Right ventricle myocardium inferior (tissue), 1 donor: ENCODE measurements at places on chromosomes 11 and 22. TPM values are rescaled to one million over a fixed set of nuclear protein-coding genes. Genes with fewer than 3 reads are reported as not detected.

DNA sequence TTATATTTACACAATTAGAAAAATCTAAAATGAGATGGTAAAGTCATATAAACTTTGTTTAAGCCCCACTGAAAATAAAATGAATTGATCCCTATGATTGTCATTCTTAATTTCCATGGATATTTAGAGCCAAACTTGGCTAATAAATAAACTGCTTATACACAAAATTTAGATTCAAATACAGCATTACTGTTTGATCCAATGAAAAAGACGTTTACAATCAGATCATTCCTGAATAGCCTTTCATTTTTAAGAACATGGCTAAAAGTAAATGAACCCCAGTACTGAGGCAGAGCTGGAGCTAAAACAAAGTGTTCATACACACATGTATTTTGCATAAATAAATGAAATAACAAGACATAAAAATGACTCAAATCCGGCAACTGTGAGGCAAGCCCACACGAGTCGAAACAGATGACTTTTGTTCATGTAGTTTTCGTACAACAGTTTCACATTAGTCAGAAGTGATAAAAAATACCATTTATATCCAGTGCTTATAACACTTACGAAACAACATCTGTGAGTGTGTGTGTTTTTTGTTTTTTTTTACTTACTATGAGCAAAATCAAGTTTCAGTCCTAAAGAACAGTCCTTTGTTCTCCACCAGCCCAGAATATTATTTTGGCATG, 386.5 kb downstream of the SOX6 start:
- DNase-seq: no peak

- no peak for DNase-seq
These were observed 68.8 kb upstream of the SCUBE2 start for GRCh38 chr11:9160166-9160565.

- DNase-seq: no peak
These were observed 12.5 kb upstream of the TMPRSS6 start for GRCh38 chr22:37121887-37122591.

DNA sequence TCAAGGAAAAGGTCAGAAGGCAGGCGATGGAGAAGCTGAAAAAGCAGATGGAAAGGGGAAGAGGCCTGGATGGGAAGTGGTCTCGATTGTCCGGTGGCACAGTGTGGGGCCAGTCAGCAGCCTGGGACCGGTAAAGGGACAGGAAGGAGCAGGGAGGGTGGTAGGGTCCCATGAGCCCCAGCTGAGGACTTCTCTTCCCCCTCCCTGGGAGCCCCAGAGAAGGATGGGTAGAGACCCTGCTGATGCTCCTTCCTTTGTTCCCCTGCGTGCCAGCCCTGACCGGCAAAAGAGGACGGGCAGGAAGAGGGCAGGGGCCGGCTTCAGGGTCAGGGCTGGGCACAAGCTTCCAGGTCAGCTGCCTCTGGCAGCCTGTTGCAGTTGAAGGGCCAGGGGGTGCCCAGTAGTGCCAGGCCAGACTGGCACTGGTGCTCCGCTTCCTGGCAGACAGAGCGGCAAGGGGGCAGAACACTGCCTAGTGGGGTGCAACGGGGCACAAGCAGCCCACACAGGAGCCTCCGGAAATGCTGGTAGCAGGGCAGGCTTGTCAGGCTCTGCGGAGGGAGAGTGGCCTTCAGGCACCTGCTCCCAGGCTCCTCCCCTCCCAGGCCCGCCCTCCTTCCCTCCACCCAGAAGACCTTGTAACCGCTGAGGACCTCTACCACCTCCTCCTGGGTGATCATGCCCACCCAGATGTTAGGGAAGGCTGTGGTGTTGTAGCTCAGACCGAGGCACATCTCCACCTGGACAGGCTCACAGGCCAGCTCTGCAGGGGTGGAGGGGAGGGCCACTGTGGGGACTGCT, 739 bp upstream of the C1QTNF5 start:
- peak; percentile 68 for DNase-seq

DNA sequence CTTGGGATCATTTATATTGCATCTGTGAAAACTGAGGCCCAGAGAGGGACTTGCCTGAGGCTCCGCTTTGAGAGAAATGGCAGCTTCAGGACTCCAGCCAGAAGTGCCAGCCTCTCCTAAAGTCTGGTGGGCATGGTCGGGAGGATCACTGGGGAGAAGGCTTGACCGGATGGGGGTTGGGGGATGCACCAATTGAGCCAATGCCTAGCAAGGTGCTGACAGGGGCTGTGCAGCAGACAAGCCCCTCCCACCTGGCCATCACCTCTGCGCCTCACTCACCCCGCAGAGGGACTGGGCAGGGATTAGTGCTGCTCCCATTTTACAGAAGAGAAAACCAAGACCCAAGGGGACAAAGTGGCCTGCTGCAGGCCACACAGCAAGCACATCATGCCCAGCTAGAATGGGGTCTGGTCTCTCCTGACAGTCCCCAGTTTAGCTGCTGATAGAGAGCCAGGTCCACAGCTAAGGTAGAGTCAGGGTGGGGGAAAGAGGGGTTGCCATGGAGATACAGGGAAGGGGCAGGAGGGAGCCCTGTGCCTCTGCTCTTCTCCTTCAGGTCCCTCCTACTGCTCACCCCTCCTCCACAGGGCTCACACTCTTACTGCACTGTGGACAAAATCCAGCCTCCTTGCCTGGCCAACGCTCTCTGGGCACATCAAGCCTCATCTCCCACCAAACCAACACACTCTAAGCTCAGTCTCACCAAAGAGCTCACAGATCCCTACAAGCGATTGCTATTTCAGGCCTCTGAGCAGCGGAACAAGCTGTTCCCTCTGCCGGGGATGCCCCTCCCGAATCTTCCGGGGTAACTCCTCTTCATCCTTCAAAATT, 29.5 kb downstream of the TEF start:
- no peak for DNase-seq

The OR52R1 gene
- total RNA-seq: not detected

The PAX6 gene
- total RNA-seq: not detected

GRCh38 chr22:19097518-19097917, 24.7 kb downstream of the DGCR2 start:
- DNase-seq: no peak

The ACTN3 gene
- not detected for total RNA-seq

The SYT9 gene
- not detected for total RNA-seq

- no peak for DNase-seq
These were observed 91.4 kb upstream of the CTSC start for GRCh38 chr11:88428959-88429358.

The MMP3 gene
- not detected for total RNA-seq

The DDX25 gene
- not detected for total RNA-seq

- DNase-seq: no peak
These were observed 6.9 kb upstream of the TUBA8 start for GRCh38 chr22:18103527-18104269.

GRCh38 chr11:117953024-117953671, 23.9 kb upstream of the TMPRSS13 start:
- DNase-seq: no peak

DNA sequence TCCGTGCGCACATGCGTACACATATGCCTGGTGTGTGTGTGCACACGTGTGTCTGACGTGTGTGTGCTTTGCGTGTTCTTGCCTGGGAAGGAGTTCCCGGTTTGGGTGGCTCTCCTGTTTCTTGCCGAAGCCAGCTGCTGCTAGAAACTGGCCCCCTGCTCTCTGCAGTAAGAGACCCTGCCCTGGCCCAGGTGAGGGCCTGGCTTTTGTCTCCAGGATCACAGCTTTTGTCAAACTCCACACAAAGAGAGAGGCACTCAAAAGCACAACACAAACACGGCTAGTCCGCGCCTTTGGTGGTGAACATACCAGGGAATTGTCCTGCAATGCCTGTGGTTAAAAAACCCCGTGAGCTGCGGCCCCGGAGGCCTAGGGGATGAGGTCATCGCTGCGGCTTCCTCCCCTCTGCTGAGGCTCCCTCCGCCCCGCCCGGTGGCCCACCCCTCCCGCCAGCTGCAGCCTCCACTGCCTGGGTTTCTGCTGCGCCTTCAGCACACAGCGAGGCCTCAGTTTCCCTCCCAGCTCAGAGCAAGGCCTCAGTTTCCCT, 88.9 kb downstream of the KCNQ1 start:
- peak; percentile 80 for DNase-seq

GRCh38 chr11:77215106-77215505, 86.4 kb downstream of the GDPD4 start:
- DNase-seq: no peak

- DNase-seq: no peak
These were observed 3.4 kb downstream of the DHCR7 start for GRCh38 chr11:71444811-71445210.

The IL18BP gene
- 5.1 TPM for total RNA-seq

DNA sequence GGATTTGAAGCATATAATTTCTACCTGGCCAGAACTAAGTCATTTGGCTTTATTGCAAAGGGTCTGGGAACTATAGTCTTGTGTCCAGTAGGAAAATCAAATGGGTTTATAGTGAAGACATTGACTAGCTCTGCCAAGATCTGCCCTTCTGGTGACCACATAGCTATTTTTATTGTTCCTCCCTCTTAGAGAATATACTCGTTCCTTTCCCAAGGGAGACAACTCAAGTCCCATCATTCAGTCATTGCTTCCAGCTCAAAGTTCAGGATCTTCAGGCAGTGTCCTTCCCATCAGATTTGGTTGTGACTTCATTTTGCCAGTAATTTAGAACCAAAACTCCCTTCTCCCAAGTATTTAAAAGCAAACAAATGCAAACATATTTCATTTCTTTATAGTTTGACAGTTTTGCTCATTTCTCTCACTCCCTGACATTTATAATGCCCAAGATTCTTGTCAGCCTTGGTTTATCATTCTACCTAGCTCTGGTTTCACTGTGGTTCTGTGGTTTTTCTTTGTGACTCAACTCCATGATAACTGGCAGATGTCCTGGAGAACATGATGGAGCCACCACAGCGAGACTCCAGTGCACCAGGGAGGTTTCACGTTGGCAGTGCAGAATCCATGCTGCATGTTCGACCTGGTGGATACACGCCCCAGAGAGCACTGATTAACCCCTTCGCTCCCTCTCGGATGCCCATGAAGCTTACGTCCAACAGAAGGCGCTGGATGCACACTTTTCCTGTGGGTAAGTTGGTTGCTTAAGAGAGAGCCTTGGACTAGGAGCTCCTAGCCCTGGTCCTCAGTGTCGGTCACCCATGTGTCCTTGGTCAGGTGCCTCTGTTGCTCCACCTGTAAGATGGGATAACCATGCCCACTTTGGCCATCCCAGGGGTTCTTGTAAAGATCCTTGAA, 64.9 kb downstream of the DEPDC5 start:
- no peak for DNase-seq

DNA sequence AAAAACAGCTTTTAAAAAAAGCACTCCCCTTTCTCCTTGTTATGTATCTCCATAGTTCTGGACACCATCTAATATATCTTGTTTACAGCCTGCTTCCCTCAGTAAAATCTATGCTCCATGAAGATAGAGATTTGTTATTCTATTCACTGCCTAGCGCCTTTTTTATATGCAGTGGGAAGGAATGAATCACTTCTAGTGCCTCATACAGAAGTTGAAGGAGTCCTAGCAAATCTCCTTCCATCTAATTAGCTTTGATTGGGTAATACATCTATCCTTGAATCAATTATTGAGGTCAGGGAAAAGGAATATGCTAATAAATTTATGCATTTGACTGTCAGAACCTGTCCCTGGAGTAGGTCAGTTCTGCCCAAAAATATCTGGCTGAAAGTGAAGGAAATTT, 25.8 kb downstream of the SPA17 start:
- no peak for DNase-seq

GRCh38 chr22:31944700-31945442, 536 bp downstream of the YWHAH start:
- peak; percentile 77 for DNase-seq

DNA sequence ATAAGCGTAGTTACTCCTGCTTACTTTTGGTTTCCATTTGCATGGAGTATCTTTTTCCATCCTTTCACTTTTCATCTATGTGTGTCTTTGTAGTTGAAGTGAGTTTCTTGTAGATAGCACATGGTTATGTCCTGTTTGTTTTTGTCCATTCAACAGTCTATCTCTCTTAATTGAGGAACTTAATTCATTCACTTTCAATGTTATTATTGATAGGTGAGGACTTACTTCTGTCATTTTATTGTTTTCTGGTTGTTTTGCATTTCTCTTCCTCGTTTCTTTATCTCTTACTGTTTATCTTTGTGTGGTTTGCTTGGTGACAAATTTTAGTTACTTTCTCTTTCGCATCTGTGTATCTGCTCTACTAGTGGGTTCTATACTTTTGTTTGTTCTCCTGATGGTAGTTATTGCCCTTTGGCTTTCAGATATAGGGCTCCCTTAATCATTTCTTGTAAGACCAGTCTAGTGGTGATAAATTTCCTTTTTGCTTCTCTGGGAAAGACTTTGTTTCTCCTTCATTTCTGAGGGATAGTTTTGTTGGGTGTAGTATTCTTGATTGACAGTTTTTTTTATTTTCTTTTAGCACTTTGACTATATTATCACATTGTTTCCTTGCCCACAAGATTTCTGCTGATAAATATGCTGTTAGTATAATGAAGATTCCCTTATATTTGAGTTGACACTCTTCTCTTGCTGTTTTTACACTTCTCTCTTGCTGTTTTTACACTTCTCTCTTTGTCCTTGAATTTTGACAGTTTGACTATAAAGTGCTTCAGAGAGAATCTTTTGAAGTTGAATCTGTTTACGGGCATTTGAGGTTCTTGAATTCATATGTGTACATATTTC, 9.0 kb upstream of the RAG1 start:
- DNase-seq: no peak

The APLNR gene
- 18.4 TPM for total RNA-seq

DNA sequence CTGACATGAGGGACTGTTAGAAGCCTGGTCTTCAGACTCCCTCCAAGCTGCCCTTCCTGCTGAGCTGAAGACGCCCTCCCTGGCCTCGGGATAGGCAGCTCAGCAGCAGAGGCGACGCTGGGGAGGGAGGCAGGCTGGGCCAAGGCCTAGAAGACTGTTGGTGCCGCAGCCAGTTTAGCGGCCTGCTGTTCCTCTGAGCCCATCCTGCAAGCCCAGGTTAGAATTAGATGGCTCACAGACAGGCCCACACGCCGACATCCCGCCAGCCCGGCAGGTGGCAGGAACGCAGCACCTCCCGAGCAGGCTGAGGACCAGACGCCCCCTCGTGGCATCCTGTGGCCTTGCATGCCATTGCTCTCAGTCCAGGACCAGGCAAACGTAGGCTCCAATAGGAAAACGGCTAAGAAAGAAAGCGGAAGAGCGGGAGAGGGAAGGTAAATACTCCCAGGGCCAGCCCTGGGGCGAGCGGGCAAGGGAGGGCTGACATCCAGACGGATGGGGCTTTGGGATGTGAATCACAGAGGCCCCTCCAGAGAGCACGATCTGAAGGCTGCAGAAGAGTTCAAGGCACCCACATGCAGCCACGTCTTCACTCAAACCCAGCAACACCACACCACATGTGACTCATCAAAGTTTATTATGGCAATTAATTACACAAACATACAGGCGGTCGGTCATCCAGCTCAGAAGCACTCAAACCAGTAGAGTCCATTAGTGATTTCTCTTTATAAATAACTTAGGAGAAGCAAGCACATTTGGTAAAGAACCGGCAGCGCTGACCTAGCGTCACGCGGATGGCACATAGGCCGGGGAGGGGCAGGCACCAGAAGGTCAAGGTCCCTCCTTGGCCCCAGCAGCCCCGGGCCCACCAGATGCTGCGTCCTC, 27.6 kb downstream of the CD5 start:
- DNase-seq: peak; percentile 91

DNA sequence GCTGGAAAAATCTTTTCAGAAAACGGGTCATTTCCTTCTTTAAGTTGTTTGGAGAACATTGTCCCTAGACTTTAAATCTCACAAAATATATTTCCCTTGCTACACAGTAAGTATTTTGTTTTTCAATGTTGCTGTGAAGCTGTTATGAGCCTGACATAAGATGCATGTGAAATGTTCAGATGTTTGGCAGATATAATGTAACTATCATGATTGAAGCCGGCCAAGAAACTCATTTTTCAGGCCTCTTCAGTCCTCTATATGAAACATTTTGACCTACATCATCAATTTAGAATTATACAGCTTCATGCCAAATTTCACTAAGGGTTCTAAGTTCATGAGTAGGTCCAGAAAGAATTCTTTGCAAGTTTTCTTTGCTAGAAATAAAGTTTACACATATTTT, 133.8 kb downstream of the JRKL start:
- DNase-seq: no peak
